ENCODE measurements at places on chromosomes 12 and 14. TPM values are rescaled to one million over a fixed set of nuclear protein-coding genes. Genes with fewer than 3 reads are reported as not detected.

DNA sequence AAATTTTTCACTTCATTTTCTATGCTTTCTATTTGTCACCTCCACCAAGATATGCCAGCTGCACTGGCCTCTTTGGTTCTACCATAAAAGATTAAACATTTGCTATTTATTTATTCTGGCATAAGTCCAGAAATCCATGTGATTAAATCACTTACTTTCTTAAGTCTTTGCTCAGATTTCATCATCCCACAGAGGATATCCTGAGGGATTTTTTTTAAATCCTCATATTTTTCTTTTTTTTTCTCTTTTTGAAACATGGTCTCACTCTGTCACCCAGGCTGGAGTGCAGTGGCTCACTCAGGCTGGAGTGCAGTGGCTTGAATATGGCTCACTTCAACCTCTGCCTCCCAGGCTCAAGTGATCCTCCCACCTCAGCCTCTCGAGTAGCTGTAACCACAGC is 645.4 kb upstream of the ATXN7L3B start:
- DNase-seq: no peak

DNA sequence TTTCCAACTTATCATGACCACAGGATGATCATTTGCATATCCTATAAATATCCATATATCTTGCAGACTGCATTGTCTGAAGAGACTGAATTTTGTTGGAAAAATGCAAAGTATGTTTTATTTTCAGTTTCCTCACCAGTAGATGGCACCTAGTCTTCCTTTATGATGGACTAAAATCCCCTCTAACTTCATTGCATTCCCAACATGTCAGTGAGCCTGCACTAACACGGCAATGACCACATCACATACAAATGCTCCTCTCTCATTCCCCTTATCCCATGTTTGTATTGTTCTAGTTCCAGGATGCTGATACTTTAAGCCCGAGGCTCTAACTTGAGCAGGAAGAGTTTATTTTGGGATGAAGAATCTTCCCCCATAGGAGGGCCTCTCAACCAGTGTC is 24.7 kb upstream of the MYBPC1 start:
- no peak for DNase-seq

- no peak for DNase-seq
Observed at GRCh38 chr14:104442107-104442551, 137.4 kb upstream of the C14orf180 start.

GRCh38 chr12:92987846-92988621 is 58.9 kb upstream of the EEA1 start:
- DNase-seq: no peak

DNA sequence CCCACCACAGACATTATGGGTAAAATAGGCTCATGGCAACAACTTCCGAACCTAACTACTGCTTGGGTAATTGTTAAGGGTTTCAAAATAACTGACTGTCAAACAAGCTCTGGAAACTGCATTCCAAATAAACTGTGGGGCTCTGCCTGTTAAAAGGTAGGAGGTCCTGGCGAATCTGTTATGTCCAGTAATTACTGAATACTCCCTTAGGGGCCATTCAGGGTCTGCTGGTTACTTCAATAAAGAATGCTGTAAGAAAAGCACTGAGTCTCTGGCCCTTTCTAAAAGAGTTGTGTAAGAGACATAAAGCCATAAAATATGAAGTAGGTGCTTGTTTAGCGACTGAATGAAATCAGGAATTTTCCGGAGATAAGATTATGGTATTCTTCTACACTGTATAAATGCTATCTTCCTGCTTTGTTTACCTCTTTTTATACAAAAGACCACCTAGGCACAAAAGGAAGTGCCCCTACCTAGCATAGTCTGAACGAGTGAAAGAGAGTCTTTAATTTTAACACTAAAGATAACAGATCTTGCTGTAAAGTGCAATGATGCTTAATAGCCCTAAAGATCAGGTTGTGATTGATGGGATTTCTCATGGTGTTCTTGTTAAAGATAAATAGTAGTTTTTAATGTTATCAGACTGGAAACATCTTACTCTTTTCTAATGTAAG is 127.8 kb downstream of the FBXL14 start:
- no peak for DNase-seq

DNA sequence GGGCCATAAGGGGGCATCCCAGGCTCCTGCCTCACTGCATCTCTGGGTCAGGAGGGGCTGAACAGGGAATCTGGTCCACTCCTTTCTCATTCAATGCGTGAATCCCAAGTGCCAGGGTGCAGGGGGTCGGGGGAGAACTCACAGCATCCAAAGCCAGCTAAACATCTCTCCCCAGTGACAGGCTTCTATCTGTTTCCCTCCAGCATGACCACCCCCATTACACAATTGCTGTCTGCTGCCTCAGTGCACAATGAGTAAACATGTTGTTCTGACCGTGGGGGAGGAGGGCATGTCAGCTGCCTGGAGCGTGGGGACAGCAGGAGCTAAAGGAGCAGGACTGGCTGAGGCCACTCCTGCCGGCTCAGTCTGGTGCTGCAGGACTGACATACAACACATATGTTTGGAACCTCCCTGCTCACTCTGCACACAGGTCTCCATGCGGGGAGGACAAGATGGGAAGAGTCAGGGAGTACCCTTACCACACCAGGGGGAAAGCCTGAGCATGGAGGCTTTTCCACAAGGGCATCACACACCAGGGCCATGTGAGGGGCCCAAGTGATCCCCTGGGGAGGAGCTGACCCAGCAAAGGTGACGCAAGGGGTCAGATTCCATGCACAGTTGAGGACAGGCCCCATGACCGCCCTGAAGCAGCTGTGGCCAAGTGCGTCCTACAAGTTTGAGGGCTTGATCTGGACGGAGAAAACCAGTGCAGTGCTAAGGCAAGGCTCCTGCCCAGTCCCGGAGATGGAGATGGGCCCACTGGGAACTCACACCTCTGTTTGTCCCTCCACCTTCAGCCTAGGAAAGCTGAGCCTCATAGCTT is 1.4 kb downstream of the TNS2 start:
- no peak for DNase-seq

GRCh38 chr12:6310771-6311610 is 509 bp downstream of the PLEKHG6 start:
- no peak for DNase-seq

- no peak for DNase-seq
Observed at GRCh38 chr12:108633081-108633533, 587 bp downstream of the SELPLG start.

DNA sequence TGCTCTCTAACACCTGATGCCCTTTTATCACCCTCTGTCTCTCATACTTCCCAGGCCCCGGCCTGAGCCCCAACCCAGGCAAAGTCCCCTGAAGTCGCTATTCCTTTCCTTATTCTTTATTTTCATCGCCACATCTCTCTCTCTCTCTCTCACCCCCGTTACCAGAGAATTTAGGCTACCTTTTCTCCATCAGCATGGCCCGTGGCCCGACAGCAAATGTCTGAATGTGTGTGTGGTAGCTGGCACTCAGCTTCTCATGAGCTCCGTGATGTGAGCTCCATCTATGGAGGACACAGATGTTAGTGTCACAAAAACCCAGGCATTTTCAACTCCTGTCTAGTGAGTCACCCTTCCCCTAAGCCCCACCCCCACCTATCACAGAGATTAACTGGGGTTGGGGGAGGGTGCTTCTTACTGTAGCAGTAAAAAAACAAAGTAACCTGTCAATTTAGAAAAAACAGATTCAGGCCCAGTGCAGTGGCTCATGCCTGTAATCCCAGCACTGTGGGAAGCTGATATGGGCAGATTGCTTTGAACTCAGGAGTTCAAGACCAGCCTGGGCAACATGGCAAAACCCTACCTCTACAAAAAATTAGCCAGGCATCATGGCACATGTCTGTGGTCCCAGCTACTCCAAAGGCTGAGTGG is 53.8 kb downstream of the VCPKMT start:
- DNase-seq: peak; percentile 37

DNA sequence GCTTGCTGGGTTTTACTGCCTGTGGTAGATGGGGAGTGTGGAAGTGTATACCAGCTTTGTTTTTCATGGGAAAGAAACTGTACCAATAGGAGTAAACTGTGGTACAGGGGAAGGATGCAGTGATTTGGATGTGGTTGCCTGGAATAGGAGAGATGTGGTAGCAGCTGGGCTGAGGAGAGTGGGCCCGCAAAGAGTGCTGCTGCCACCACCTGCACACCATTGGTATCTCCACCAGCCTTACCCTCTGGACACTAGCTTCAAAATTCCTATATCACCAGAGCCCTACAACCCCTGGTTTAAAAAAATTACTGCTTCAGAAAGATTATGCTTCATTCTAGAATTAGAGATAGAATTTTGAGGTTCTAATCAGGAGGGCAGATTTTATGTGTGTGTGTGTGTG is 53.6 kb downstream of the AKAP6 start:
- no peak for DNase-seq

GRCh38 chr12:15818418-15818817 is 29.2 kb upstream of the EPS8 start:
- DNase-seq: no peak

- DNase-seq: no peak
Observed at GRCh38 chr12:179131-179884, 34.6 kb downstream of the SLC6A12 start.

PRH2 gene
- total RNA-seq: not detected

PUS1 gene
- total RNA-seq: 77.3 TPM

DNA sequence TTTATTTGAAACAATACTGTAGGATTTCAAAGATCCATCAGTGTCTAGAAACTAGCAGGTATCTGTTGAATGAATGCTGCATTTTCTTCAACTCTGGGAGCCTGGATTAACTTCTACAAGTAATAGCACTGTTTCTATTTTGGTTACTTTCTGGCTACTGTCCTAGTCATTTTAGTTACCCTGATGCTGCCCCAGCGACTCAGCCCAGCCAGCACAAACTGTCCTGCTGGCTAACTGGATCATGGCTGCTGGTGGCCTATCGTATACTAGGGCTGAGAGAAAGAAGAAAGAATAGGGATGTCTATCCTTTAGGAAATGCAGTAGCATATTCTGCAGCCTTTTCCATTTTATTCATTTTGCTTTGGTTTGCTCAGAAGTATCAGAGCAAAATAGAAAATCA is 53.9 kb downstream of the NTN4 start:
- no peak for DNase-seq

GRCh38 chr12:89494411-89495231 is 30.0 kb downstream of the GALNT4 start:
- DNase-seq: no peak

PKP2 gene
- total RNA-seq: 21.5 TPM

IFT43 gene
- total RNA-seq: 24.2 TPM

DNA sequence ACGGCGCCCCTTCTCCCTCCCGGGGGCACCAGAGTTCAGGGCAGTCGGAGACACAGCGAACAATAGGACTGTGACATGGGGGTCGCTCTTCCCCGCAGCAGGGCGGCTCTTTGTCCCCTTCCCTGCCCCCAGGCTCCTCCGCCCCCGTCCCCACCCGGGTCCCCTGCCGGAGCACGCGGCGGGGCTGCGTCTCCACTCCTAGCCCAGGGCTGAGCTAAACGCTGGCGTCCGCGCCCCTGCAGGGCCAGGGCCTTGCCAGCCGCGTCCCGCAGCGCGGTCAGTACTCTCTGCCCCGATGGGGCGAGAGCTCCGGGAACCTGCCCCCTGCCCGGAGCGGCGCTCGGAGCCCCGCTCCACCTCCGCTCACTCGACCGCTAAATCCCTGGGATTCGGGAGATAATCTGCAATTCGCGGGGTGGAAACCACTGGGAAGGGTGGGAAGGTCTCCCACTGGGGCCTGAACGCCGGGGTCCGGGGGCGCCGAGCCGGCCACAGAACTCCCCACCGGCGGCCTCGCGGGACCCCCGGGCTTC is 825 bp upstream of the CCDC85C start:
- DNase-seq: no peak

DNA sequence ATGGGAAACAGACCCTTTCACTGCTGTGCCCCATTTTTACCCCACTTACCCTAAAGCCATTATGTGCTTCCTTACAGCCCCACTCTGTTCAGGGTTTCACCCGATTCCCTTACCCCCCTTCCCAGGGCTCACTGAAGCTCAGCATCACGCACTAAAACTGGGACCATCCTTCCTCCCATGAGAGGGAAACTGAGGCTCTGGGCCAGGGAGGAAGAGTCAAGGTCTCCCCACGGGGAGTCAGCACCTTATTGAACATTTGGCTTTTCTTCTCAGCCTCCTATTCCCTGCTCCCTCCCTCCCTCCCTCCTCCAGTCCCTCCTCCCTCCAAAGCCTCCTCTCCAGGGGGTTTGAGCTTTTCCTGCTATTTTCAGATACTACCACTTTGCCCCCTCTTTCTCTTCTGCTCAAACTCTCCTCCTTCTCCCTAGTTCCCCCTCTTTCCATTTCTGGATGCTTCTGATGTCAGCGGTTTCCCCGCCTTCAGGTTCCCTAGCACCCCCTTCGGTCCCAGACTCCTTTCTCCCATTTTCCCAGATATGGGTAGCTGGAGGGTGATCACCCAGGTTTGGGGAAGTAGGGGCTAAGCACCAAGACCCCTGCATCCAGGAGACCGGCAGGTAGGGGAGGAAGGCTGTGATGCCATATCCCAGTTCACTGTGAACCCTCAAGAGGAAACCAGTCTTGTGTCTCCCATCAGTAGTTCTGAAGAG is 960 bp downstream of the GPR162 start:
- no peak for DNase-seq

GRCh38 chr14:103762036-103762435 is 46.4 kb downstream of the ZFYVE21 start:
- no peak for DNase-seq

DNA sequence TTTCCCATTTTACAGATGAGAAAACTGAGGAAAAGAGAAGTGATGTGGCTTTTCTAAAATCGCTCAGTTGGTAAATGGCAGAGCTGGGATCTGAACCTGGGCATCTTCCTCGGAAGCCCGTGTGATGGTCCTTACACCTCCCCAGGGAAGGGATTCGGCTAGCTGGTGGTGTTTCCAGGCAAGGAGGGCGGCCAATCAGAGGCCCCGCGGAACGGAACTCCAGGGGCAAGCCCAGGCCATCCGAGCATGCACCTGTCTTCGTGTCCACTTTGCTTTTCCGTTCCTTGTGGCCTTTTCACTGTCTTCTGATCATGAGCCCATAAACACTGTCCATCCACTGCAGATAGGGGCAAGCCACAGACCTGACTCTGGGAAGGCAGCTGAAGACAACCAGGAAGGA is 114.8 kb upstream of the TMEM132D start:
- no peak for DNase-seq
